ENCODE measurements at places on chromosomes 2 and 18. TPM values are rescaled to one million over a fixed set of nuclear protein-coding genes. Genes with fewer than 3 reads are reported as not detected.

The COL3A1 gene
- total RNA-seq: not detected

DNA sequence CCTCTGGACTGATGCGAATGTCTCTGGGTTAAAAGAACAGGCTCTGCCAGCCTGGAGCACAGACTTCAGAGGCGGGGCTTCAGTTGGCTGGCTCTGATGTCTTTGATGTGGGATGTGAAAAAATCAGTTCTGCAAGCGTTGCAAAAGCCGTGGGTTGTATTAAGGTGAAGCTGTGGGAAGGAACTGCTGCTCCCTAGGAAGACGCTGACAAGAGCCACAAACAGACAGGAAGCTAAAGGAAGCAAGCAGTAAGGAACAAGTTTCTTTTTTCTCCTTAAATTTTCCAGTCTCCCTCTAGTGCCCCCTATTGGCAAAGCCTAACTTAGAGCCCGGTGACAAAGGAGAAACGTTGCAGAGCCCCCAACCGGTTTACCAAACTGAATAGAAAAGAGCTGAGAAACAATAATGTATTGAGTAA, 239.0 kb downstream of the CCDC178 start:
- DNase-seq: no peak

GRCh38 chr2:241751152-241751551, 16.7 kb downstream of the D2HGDH start:
- DNase-seq: no peak

GRCh38 chr18:65346086-65346485, 404.7 kb upstream of the CDH7 start:
- no peak for DNase-seq

GRCh38 chr2:161090411-161090810, 69.8 kb upstream of the TANK start:
- no peak for DNase-seq

DNA sequence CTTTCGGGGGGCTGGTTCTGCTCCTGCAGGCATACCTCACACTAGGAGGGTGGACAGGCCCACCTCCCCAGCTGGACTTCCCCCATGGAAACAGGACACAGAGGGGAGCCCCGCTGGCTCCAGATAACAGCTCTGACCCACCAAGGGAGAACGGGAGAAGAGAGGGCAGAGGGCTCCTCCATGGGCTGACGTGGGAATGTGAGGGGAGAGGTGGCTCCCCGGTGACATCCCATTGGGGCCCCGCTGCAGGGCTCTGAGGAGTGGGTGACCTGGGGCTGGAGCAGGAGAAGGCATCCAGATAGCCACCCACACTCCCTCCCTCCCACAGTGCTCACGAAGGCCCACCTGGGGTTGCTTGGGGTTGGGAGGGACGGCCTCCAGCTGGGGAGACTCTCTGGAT, 45.9 kb downstream of the FBLN7 start:
- DNase-seq: no peak

GRCh38 chr2:234955971-234956509, 4.2 kb downstream of the SH3BP4 start:
- DNase-seq: no peak

GRCh38 chr2:183232161-183232865, 108.1 kb downstream of the NUP35 start:
- DNase-seq: no peak

DNA sequence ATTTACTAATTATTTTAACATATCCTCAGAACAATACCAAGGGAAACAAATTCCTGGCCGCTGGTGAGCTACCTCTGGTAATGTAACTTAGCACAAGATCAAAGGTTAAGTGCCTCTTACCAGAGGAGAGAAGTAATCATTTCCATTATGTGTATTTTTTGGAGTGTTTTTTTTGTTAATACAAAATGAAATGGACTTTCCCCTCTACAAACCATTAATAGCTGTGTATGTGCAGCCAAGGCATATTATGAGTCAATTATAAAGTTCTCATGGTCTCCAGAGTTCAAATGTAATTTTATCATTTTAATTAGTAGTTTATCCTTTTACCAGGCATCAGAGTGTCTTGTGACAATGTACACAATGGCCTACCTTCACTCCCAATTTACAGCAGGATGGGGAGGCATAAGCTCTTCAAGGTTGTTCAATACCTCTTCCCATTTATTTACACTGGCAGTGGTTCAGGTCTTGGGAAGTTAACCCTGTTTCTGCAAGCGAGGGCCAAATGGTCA, 242.2 kb downstream of the TGIF1 start:
- DNase-seq: no peak

DNA sequence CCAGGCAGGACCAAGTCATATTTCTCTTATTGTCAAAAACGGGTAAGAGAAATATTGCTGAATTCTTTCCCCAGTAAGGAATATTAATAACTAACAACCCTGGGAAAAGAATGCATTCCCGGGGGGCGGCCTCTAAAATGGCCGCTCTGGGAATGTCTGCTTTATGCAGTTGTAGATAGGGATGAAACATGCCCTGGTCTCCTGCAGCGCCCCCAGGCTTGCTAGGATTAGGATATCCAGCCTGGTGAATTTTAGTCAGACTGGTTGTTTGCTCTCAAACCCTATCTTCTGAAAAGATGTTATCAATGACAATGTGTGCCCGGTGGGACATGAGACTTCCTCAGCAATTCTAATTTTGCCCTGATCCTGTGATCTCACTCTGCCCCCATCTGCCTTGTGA, 448.1 kb downstream of the PTH2R start:
- DNase-seq: no peak

DNA sequence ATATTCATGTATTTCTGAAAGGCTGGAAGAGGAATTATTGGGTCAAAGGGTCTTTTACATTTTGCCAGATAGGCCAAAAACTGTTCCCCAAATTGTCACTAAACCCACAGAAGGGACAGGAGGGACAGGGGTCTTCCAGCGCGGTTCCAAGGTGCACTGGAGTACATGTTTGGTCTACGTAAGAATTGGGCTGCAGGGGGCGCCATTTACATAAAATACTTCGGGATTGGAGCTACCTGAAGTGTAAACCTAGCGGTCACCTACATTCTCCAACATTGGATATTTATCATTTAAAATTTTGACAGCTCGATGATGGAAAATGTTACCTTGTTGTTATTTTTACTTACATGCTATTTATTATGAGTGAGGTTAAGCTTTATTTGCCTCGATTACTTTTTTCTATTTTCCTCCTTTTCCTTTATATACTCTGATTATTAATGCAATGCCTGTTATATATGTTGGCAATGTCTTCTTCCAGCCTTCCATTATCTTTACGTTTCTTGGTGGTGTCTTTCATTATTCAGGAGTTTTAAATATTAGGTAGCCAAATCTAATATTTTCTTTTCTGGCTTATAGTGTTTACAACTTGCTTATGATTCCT, 43.0 kb upstream of the RAB6C start:
- DNase-seq: no peak

Measured in T-helper 17 cell (primary cell).